ENCODE measurements at places on chromosomes 7 and 10.

GRCh38 chr7:90595801-90596670, at the start of gene CDK14:
TSS of gene CDK14 (plus strand) at chr7:90596321. CDS start at chr7:90596628, 307 bp downstream.
- peak; percentile 92 for DNase-seq

DNA sequence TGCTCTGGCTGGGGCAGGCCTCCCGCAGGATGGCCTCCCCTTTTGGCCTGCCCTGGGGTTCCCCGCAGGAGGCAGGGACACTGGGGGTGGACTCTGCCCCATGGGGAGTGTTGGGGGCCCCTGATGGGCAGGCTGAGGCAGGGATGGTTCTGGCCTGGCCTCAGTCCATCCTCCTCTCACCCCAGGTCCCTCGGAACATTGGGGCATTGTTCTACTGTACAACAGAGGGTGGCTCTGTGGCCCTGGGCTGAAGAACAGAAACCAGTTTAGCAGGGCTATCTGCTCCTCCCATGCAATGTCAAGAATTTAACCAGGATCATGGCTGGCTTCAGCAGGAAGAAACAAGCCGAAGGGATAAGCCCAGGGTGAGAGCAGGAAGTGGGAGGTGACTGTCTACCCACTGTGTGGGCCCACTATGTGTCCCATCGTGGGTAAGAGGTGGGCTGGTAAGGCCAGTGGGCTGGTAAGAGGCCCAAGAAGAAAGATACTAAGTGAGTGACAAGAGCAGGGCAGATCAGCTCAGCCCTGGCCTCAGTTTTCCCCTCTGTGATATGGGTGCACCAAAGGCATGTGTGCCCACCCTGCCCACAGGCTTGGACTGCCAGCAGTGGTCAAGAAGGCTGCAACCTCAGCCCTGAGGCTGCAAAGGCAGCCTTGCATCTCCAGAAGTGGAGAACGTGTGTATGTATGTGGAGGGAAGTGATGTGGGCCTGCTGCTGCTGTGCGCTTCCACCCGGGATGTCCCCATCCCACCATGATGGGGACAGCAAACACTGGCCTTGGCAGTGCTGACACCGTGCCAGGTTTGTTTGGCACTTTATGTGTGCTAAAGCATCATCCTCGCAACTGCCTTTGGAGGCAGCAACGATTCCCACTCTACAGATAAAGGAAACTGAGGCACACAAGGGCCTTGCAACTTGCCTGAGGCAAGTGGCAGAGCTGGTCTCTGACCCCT, 138.9 kb downstream of the SH3PXD2A start:
- no peak for DNase-seq

- peak; percentile 91 for DNase-seq
Measured at GRCh38 chr10:44316187-44316921, 68.5 kb downstream of the CXCL12 start.

- peak; percentile 61 for DNase-seq
Measured at GRCh38 chr7:44750921-44751571, 2.4 kb downstream of the ZMIZ2 start.

DNA sequence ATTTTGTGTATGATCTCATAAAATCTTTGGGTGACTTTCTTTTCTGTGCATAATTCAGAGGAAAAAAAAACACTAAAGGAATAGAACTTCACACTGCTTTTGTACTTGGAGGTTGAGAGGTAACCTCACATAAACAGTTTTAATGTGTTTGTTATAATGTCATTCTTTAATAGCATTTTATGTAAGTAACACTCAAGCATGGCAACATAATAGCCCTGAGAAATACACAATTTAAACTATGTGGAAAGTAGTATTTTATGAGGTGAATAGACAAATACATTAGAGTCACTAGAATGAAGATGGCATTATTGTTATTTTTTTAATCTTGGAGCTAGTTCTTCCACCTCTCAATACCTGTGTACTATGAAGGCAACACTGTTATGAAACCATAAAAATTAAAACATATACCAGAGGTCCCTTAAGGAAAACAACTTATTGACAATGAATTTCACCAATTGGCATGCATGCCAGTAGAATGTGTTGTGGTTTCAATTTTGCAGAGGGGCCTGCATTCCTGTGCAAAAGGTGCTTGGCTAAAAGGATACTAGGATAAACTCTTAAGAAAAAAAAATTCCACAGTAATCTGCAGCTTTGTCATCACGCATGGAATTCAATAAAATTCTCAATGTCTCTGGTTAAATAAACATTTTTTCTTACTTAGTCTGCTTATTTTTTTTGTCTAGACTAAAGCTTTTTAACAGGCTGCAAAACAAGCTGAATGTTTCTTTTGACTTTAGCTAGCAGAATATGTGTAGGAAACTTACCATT, 102.5 kb downstream of the CD36 start:
- DNase-seq, result no peak

GRCh38 chr10:44902941-44903545, 8.1 kb upstream of the TMEM72 start:
- no peak for DNase-seq

GRCh38 chr10:129404091-129404490, 63.0 kb upstream of the MGMT start:
- no peak for DNase-seq

- no peak for DNase-seq
Measured at GRCh38 chr10:84452003-84452402, 123.6 kb downstream of the CCSER2 start.

DNA sequence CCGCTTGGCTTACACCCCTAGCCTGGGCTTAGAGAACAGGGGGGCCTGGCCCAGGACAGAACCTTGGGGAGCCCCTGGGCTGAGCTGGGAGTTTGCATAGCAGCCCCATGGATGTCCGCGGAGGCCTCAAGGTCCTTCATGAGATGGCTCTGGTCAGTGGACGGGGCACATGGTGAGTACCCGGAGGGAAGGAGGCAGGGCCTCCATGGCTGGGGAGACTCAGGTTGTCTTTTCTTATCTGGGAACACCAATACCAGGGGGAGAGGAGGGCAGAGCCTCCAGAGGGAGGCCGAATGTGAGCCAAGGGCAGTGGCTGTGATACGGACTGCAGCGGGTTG, 64.8 kb downstream of the GLRX3 start:
- DNase-seq, result no peak

GRCh38 chr7:16027396-16027795, 340.9 kb upstream of the MEOX2 start:
- no peak for DNase-seq

DNA sequence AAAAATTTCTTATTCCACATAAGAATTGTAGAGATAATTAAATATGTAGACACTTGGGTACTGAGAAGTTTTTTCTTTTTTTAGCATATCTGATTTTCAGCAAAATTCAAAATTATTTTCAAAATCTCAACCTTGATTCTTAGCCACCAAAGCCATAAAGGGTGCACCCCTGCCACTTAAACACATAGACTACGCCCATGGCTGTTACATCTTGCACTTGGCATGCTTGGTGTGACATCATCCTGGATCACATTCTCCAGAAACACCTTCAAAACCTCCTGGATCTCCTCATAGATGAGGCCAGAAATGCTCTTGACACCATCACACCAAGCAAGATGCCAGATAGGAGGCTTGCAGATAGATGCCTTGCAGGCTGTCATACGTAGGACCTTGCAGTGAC, 89.1 kb upstream of the KLF14 start:
- no peak for DNase-seq

- DNase-seq, result no peak
Measured at GRCh38 chr10:33938001-33938400, 603.5 kb upstream of the NRP1 start.

DNA sequence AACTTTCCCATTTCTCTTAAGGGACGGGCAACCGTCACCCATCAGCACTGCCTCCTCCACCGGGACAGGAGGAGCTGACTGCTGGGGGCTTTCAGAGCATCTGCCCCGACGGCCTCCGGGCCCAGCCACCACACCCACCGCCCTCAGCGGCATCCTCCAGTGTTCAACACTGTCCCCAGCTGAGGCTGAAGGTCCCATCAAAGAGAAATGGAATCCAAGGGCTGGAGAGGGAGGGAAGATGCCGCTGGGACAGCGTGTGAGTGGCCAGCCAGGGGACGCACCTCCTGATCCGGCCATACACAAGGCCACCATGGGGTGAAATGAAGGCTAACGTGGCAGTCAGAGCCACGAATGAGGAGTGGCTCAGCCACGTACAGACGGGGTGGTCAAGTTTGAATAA, 153.6 kb upstream of the PPP2R2D start:
- no peak for DNase-seq

GRCh38 chr7:137258552-137258951, 85.0 kb downstream of the PTN start:
- DNase-seq, result no peak

- DNase-seq, result peak; percentile 83
Measured at GRCh38 chr10:71795248-71795647, 21.9 kb upstream of the VSIR start.

DNA sequence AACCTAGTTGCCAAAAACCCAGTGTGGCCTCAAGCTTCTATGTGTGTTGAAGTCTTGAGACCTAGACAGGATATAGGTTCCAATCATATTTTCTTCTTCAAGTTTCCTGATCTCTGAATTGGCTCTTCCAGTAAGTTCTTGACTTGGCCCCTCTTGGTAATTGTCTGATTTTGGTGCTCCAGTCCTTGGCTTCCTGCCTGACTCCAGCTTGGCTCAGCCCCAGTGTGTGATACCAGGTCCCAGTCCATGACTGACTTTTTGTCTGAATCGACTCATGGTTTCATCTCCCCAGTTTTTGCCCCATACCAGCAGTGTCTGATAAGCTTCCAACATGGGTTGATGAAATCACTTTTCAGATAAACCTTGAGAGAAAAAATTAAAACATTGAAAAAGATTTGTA, 72.3 kb downstream of the FAS start:
- no peak for DNase-seq

- DNase-seq, result no peak
Measured at GRCh38 chr7:55486192-55486590, 86.1 kb downstream of the VOPP1 start.

DNA sequence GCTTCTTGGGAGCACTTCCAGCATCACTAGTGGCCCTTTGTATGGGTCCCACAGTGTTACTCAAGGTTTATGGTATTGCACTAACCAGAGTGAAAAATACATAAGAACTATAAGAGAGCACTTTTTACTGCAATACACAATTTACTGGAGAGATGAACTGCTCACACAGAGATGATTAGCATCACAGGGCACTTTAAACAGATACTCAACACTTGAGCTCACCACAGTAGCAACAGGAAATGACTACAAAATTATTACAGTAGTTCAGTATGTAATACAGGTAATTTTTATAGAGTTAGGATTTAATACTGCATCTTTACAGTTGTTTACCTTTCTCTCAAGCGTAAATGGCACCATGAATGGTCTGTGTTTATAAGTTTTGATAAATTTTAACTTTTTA, 68.2 kb upstream of the CDK1 start:
- DNase-seq, result no peak

GRCh38 chr10:76113952-76114351, 682.5 kb downstream of the LRMDA start:
- DNase-seq, result no peak

DNA sequence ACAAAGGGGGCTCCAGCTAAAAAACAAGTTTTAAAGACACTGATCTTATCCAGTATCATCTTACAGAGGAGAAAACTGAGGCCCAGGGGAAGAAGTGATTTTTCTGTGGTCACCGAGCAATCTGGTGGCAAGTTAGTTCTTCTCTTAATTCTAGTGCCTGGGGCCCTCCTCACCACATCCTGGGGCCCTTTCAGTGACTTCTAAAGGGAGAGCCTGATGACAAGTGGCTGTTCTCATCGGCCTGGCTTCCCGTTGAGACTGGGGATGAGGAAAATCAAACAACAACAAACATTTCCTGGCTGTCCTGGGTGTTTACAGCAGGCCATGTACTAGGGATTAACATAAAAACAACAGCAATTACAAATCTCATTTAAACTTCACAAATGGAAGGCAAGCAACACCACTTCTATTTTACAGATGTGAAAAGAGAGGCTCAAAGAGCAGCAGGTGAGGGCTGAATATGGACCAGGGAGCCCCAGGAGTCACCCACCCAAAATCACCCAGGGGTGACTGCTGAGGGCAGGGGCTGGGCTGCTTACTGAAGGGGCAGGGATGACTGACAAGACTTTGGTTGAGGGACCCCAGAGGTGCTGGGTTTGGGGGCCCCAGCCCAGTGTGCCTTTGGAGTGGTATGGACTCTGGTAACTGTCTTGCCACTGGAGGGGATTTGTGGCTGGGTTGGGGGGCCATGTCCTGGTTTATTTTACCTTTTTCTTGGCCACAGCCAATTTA, 24.7 kb upstream of the MTPAP start:
- no peak for DNase-seq
